ENCODE measurements at places on chromosomes 5 and 9.

DNA sequence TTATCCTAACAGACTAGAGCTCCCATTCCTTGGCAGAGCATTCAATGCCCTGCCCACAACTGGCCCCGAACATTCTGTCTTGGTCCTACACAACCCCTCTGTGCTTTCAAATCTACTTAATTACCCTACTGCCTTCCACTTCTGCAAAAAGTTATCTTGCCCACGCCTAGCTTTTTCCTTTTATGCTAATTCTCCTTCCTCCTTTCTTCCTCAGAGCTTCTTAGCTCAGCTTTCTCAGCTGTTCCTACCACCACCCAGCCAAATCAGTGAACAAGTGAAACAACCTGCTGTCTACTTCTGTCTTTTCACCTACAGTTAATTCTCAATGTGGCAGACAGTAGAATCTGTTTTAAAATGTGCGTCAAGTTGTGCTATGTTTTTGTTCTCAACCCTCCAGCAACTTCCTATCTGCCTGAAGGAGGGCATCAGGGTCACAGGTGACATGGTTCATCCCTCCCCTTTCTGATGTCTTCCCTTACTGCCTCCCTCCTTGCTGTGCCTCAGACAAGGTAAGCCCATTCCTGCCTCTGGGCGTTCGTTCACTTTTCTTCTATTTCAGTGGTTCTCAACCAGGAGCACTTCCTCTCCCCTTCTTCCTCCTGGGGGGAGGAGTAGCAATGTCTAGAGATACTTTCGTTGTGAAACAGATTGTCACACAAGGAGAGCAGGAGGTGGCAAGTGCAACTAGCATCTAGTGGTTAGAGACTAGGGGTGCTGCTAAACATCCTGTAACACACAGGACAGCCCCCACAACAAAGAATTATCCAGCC, 1.3 kb upstream of the REEP5 start:
- no peak for DNase-seq

DNA sequence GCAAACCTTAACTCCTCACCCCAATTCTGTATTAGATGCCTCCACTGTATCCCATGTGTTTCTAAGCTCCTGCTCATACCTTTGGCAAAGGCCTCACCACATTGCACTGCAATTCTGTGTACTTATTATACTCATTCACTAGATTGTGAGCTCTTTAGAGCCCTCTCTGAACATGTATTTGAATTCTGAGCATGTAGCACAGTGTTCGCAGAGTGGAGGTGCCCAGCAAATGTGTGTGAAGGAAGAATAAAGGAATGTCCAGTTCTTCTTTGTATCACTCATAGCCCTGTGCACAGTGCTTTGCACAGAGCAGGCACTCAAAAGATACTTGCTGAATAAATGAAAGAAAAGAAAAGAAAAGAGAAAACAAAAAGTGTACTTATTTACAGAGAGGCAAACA, 301.1 kb upstream of the EFNA5 start:
- no peak for DNase-seq

DNA sequence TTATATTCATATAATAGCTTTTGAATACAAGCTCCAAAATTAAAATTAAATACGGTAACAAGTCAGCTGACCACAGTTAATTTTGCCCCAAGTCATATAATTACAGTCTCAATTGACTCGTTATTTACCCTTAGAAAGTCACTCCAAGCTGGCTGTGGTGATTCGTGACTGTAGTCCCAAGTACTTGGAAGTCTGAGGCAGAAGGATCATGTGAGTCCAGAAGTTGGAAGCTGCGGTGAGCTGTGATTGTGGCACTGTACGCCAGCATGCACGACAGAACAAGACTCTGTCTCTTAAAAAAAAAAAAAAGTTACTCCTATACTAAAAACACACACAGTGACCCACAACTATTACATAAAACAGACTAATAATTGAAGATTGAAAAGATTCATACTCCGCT, 31.6 kb upstream of the DTWD2 start:
- DNase-seq, result no peak

GRCh38 chr5:9455826-9456434, 89.9 kb downstream of the SEMA5A start:
- DNase-seq, result no peak

All from GM10248 (cell line).